ENCODE measurements at places on chromosomes 11 and 22.

DNA sequence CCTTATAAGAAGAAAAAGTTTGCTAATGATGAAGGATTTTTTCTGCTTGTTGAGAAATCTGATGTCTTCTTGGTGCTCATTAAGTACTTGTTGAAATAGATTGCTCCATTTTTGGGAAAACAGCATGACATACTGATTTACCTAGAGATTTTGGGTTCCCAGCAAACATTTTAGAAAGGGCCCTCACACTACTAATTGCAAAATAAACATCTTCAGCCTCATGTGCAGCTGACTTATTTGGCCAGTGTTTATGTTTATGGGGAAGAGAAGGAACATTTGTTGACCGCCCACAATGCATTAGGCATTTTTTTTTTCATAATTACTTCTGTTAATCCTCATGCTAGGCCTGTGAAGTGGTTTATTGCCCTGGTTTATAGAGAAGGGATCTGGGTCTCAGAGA lies 40.1 kb downstream of the LDLRAD3 start:
- no peak for DNase-seq

DNA sequence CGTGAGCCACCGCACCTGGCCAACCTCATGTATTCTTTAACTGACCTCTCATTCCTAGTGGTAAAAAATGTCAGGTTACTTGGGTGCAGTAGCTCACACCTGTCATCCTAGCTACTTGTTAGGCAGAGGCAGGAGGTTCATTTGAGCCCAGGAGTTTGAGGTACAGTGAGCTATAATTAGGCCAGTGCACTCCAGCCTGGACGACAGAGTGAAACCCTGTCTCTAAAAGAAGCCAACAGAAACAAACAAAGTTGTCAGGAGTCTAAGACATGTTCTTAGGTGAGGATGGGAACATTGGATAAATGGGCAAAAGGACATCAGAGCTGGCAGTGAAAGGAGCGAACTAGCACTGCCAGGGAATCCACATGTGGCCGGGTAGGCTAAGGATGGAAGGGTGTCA lies 18.1 kb downstream of the MADD start:
- no peak for DNase-seq

- no peak for DNase-seq
Measured at GRCh38 chr11:14722496-14722895, 78.9 kb downstream of the PDE3B start.

DNA sequence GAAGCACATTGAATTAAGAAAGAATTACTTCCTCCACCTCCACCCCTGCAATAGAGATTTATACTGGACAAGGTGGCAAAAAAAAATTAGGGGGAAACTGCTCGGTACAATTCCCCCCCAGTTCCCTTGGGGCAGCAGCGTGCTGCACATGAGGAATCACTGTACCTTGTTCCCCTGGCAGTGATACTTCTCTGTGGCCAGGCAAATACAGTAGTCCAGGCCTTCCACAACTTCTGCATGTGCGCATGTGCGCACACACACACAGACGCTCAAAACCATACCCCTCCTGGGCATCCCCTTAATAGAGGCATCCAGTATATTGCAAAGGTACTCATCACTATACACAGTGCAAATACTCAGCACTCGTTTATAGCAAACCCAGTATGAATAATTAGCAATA lies 68.9 kb downstream of the ARFGAP2 start:
- no peak for DNase-seq

DNA sequence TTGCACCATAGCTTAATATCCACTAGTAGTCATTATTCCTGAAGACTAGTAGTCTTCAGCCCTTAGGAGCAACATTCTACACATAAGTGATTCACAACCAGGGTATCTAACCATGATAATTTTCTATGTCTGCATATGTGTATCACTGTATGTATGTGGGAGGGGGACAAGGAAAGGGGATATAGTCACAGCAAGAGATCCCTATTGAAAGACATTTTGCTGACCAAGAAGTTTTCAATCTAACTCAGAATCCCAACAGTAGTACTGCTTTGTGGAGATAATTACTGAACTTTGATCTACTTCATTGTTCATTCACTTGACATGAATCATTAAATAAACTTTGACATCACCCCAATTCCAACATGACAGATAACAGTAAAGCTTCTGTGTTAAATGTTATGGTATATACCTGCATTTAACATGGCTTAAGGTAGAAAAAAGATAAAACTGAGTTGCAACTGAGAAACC lies 10.3 kb downstream of the PIK3C2A start:
- DNase-seq: no peak

DNA sequence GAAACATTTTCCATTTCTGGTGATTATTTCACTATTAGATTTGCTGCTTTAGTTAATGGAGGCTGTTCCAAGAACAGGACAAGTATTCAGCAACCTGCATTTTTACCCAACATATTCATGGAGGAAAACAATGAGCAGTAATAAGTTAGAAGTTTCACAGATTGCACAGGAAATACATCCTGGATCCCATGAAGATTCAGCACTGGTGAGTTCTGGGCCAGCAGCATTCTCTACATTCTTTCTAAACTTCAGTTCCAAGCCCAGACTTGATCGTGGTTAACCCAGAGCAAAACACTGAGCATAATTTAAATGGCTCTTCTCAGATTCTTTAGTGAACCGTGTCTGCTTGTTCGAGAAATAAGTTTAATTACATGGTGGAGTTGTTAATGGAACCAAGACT lies 3.8 kb downstream of the FJX1 start:
- DNase-seq: no peak

- no peak for DNase-seq
Measured at GRCh38 chr11:46331282-46331984, 15.8 kb upstream of the DGKZ start.

DNA sequence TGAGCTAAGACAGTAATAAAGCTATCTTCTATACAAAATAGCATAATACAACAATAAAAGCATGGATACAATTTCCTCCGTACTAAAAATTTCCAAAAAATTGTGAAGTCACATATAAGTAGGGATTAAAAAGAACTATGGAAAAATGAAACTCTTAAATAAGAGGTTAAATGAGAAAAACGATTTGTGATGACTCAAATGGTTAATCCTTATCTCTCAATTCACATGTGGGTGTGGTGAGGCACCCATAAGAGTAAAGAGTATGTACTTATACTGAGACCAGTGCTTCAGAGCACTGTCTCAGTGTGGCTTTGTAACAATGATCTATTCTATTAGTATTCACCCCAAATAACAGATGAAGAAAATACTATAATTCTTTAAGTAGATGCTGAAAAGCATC lies 25.0 kb upstream of the CCDC34 start:
- no peak for DNase-seq

- peak; percentile 4 for DNase-seq
Measured at GRCh38 chr11:116519499-116519898, 253.3 kb downstream of the BUD13 start.

DNA sequence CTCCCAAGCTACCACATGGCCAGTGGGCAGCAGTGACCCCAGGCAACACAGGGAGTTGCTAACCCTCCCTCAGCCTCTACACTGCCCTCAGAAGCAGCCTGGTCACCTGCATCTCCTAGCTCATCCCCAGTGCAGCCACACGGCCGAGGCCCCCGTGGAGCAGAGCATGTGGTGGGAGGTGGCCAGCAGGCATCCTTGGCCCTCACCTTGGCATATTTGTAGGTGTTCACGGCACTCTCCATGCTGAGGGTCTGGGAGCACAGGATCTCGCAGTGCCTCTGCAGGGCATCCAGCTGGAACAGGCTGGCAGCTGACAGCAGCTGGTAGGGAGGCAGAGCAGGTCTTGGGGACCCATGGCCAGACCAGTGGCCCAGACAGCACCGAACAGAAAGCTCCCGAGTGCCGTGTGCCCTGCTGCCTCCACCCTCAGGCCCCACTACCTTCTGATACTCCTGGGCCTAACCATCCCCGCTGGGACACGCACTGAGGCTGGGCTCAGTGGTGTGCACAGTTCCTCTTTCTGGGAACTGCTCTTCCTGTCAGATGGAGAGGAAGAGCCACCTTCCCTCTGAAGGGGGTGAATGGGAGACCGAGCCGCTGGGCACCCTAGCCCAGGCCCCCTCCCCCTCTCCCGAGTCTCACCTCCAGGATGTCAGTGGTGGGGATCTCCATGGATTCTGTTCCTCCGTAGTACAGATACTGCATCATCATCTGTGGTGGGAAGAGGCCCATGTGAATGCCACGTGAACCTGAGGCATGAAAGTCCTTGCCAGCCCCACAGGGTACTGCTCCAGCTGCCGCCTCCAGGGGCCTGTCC lies 48.8 kb downstream of the NAT10 start:
- no peak for DNase-seq

GRCh38 chr22:36863979-36864378 lies 3.2 kb downstream of the NCF4 start:
- DNase-seq: no peak

- DNase-seq: no peak
Measured at GRCh38 chr11:45468267-45468856, 182.2 kb upstream of the SYT13 start.

GRCh38 chr22:46098525-46099475 lies 51.5 kb upstream of the PPARA start:
- no peak for DNase-seq

All from ecto neural progenitor cell (in vitro differentiated cells).